Caco-2 (cell line): ENCODE measurements at places on chromosomes 5 and 9. TPM values are rescaled to one million over a fixed set of nuclear protein-coding genes. Genes with fewer than 3 reads are reported as not detected.
A peak's percentile ranks its signal among the peaks of the same experiment; 100 is the strongest.

DNA sequence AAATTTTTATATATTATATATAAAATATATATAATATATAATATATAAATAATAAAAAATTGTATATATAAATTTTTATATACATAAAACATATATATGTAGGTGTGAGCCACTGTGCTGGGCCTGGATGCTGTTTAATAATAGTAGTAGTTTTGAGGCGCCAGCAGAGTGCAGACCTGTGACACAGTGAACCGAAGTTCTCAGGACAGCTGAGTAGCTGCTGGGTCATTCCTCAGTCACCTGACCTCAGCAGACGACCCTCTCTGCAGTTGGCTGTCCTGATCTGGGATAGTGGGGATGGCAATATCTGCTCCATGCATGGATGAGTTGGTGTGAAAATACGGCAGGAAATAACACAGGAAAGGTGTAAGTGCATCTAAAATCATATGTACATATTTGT lies 3.3 kb upstream of the SNX18 start:
- H3K27ac ChIP-seq: no peak overlapping the region
- no peaks in the 10 kb centered on the region for H3K27me3 ChIP-seq
- peak; percentile 48 for DNase-seq
- no peaks in the 10 kb centered on the region for H3K36me3 ChIP-seq
- peaks cover 11% of the 10 kb centered on the region for H3K4me1 ChIP-seq

GRCh38 chr5:7405277-7405676 lies 9.3 kb downstream of the ADCY2 start:
- H3K27ac ChIP-seq: no peak overlapping the region
- H3K4me1 ChIP-seq: no peaks in the 10 kb centered on the region
- no peaks in the 10 kb centered on the region for H3K36me3 ChIP-seq
- DNase-seq: no peak
- no peaks in the 10 kb centered on the region; the same call in 1 of the 2 replicates for H3K27me3 ChIP-seq

GRCh38 chr9:130634191-130634768 lies 30.1 kb upstream of the PRDM12 start:
- H3K27ac ChIP-seq: no peak overlapping the region
- H3K27me3 ChIP-seq: no peaks in the 10 kb centered on the region
- no peak for DNase-seq
- no peaks in the 10 kb centered on the region; the same call in none of the 2 replicates for H3K36me3 ChIP-seq
- H3K4me1 ChIP-seq: no peaks in the 10 kb centered on the region

GRCh38 chr9:103183701-103184171 lies 188.6 kb downstream of the CYLC2 start:
- no peak for DNase-seq
- H3K27me3 ChIP-seq: no peaks in the 10 kb centered on the region
- H3K36me3 ChIP-seq: no peaks in the 10 kb centered on the region
- H3K4me3 ChIP-seq: no peak overlapping the region

- no peaks in the 10 kb centered on the region for H3K4me1 ChIP-seq
- no peaks in the 10 kb centered on the region for H3K27me3 ChIP-seq
- DNase-seq: no peak
- H3K27ac ChIP-seq: no peak overlapping the region
These were observed 87.4 kb upstream of the SH3PXD2B start for GRCh38 chr5:172541773-172542136.

DNA sequence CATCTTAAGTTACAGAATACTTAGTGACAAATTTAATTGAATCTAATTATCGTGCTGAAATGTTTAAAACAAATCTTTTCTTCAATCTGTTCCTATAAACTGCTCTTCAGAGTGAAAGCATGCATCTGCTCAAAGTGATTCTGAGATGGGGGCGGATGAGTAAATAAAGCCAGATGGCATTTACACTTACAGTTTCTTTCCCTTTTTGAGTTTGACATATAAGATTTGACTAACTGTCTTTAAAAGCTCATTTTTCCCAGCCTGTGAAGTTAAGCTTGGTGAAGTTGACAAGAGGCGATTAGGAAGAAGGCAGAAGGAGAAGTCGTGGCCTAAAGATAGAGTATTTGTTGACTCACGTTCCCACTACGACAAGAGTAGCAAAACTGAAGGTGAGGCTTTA lies 137.4 kb downstream of the LPAR1 start:
- H3K4me3 ChIP-seq: no peak overlapping the region
- no peak overlapping the region for H3K27ac ChIP-seq
- no peak for DNase-seq
- no peaks in the 10 kb centered on the region for H3K27me3 ChIP-seq
- H3K4me1 ChIP-seq: no peaks in the 10 kb centered on the region

DNA sequence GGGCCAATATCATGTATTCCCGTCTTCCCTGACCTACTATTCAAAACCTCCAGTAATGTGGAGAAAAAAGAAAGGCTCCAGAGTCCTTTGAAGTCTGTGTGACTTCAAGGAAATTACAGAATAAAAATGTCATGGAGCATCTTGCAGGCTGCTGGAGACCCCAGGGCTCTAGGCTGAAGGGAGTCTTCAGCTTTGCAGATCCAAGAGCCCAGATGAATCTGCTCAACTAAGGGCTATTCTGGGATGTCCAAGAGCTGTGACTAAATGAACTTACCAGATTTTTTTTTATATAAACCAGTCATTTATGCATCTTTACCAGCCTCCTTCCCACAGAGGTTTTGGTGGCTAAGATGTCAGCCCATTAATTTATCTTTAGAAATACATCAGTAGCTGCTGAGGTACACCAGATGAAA lies 167.3 kb downstream of the MUSK start:
- no peaks in the 10 kb centered on the region for H3K27me3 ChIP-seq
- H3K4me1 ChIP-seq: peaks cover 32% of the 10 kb centered on the region
- DNase-seq: no peak
- no peaks in the 10 kb centered on the region for H3K36me3 ChIP-seq
- no peak overlapping the region for H3K4me3 ChIP-seq

DNA sequence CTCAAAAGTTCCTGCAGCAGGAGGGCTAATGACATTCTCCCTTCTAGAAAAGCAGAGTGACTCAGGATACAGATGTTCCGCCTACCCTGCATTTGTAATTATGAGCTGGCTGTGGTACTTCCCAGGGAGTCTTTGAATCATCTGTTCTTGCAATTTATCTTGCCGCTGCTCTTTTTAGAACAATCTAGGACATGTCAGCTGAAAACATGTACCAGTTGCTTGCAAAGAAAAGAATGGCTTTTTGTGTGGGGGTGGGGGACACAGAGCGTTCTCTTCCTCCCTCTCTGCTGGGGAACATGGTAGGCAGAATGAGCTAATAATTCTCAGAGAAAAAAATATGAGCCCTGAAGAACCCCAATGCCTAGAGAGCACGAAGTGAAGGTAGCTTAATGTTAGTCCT lies 51.7 kb upstream of the TUT7 start:
- peak overlapping the region; percentile 29 for H3K27ac ChIP-seq
- no peaks in the 10 kb centered on the region for H3K27me3 ChIP-seq
- no peak overlapping the region for H3K4me3 ChIP-seq
- H3K36me3 ChIP-seq: no peaks in the 10 kb centered on the region

DNA sequence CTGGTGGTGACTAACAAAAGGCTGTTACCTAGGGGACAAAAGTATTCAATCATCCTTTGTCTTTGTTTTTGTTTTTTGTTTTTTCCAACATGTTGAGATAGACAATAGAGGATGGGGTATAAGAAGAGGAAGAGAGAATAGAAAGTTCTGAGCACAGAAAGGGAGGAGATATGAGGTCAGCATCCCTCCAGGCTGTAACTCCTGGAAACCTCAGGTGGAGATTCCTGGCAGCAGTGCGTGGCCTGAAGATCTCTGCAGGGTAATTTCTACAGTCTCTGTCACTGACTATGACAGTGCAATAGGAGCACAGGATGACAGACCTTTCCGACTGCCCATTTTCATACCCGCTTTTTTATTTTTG lies 112.1 kb downstream of the ADRB2 start:
- H3K27me3 ChIP-seq: no peaks in the 10 kb centered on the region
- H3K4me1 ChIP-seq: no peaks in the 10 kb centered on the region
- no peak for DNase-seq
- H3K27ac ChIP-seq: no peak overlapping the region
- H3K4me3 ChIP-seq: no peak overlapping the region

DNA sequence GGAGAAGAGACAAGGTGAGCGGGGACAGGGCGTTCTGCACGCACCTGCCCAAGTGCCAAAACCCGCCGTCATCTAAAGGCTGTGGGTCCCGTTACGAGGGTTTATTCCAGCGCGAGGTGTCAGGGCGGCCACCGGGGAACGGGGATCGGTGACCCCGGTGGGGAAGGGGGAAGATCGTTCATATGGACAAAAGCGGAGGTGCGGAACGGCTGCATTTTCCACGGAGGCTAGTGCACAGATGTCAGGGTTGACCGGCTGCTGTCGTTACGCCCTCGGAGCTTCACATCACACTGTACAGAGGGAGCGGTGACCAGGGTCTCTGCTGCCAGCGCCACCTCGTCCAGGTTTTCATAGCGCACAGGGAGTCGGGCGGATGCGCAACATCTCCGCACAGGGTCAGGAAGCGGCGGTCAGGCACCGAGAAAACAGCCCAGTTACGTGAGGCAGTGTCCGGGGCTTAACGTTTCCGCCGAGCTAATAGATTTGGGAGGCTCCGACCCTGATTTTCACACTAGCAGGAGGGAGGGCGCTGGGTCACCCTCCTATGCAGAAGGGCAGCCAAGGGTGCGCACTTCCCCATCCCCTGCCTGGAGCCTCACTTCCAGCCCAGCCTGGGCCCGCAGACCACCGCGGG lies 13.5 kb downstream of the BTNL9 start:
- peaks cover 7% of the 10 kb centered on the region; the same call in 1 of the 2 replicates for H3K4me1 ChIP-seq
- no peak overlapping the region for H3K27ac ChIP-seq
- no peak for DNase-seq
- H3K27me3 ChIP-seq: no peaks in the 10 kb centered on the region
- no peaks in the 10 kb centered on the region for H3K36me3 ChIP-seq

- H3K4me3 ChIP-seq: no peak overlapping the region
- H3K4me1 ChIP-seq: no peaks in the 10 kb centered on the region
- no peak overlapping the region for H3K27ac ChIP-seq
These were observed 878.9 kb upstream of the WWC1 start for GRCh38 chr5:167412556-167412955.

DNA sequence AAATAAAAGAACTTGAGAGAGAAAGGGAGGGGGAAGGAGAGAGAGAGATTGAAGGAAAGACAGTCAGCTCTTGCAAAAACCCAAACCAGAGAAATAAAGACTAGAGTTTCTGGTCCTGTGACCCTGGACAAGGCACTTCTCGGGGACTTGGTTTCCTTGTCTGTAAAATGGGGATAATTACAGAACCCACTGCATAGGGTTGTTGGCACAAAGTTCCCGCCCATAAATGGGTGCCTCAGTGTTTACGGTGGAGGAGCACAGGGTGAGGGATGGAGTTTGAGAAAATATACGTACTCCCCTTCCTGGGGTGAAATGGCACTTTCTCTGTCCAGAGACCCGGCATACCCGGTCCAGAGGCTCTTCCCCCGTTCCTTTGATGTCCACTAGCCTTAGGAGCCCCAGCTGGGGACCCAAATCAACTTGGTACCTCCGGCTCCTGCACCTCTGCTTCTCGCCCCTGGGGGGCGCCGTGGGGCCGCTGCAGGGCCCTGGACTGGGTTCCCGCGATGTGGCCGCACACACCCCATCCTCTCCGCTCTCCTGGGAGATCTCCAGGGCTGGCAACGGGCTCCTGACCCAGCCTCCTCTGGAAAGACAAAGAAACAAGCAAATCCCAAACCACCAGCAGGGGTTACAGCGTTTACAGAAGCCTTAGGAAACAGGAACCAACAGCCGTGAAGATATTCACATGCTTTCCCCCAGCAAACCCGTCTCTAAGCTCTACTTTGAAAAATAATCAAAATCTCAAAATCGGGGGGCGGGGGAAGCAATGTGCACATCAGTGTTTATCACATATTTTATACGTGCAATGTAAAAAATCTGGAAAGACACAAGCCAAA lies 26.3 kb downstream of the PTGES start:
- H3K27me3 ChIP-seq: no peaks in the 10 kb centered on the region
- no peak overlapping the region for H3K27ac ChIP-seq
- H3K36me3 ChIP-seq: no peaks in the 10 kb centered on the region

- no peaks in the 10 kb centered on the region for H3K36me3 ChIP-seq
- H3K27me3 ChIP-seq: no peaks in the 10 kb centered on the region
- H3K27ac ChIP-seq: no peak overlapping the region
- DNase-seq: no peak
- H3K4me3 ChIP-seq: no peak overlapping the region
These were observed 158.0 kb upstream of the RETREG1 start for GRCh38 chr5:16774806-16775205.

- DNase-seq: no peak
- H3K36me3 ChIP-seq: peaks cover 1% of the 10 kb centered on the region
- no peak overlapping the region for H3K4me3 ChIP-seq
- peaks cover 16% of the 10 kb centered on the region; the same call in 1 of the 2 replicates for H3K4me1 ChIP-seq
- no peaks in the 10 kb centered on the region for H3K27me3 ChIP-seq
These were observed 3.4 kb downstream of the CAMSAP1 start for GRCh38 chr9:135903786-135904520.

DNA sequence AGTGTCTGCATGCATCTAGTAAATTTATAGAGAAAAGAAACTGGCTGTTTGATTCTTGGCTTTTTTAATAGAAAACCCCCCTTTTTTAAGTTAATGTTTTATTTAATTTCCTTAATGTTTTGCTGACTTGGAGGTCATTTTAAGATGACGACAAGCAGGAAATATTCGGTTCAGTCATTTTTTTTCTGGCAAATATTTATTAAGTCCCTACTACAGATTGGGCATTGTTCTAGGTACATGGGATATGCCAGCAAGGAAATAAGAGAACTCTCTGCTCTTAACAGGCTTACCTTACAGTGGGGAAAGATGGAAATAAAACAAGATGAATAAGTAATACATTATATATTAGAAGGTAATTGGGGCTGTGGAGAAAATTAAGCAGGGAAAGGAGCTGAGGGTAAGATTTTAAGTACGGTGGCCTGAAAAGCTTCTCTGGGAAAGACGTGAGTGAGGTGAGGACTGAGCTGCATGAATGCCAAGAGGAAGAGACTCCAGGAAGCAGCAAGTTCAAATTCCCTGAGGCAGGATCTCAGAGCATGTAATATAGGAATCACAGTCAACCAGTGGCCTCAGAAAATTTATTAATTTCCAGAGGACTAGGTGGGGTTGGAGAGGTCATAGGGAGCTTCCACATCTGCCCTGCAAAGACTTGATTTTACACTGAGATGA lies 316.0 kb upstream of the DAP start:
- no peak overlapping the region for H3K4me3 ChIP-seq
- H3K27me3 ChIP-seq: no peaks in the 10 kb centered on the region; the same call in 1 of the 2 replicates
- H3K4me1 ChIP-seq: no peaks in the 10 kb centered on the region
- no peak overlapping the region for H3K27ac ChIP-seq
- no peak for DNase-seq

GRCh38 chr9:88092797-88093331 lies 45.4 kb downstream of the SPATA31C2 start:
- H3K27me3 ChIP-seq: no peaks in the 10 kb centered on the region
- no peaks in the 10 kb centered on the region; the same call in 1 of the 2 replicates for H3K4me1 ChIP-seq
- no peaks in the 10 kb centered on the region for H3K36me3 ChIP-seq
- no peak for DNase-seq

- no peak overlapping the region for H3K27ac ChIP-seq
- DNase-seq: no peak
- H3K36me3 ChIP-seq: no peaks in the 10 kb centered on the region
- 0 out of 2 replicates have a peak, but pooled peaks cover 4% of the 10 kb centered on the region for H3K4me1 ChIP-seq
- H3K4me3 ChIP-seq: no peak overlapping the region
- H3K27me3 ChIP-seq: no peaks in the 10 kb centered on the region
These were observed 22.9 kb downstream of the OR2V2 start for GRCh38 chr5:181170237-181170825.

CNTNAP3 gene
- total RNA-seq: not detected in 2 replicates

SLC6A18 gene
- total RNA-seq: not detected in 2 replicates

NUTM2F gene
- not detected in 2 replicates for total RNA-seq

C9orf153 gene
- total RNA-seq: 0.21 TPM in 1 of 2 replicates, not detected in the other

MIGA2 gene
- 25.1 and 34.8 TPM in 2 replicates for total RNA-seq

DND1 gene
- total RNA-seq: 1.8 TPM in 2 replicates

PTGS1 gene
- 0.19 and 0.29 TPM in 2 replicates for total RNA-seq

GABRA6 gene
- total RNA-seq: not detected in 2 replicates

GPR151 gene
- not detected in 2 replicates for total RNA-seq
